ENCODE measurements at places on chromosomes 16 and 17.

GRCh38 chr17:16888413-16889087 lies 83.4 kb downstream of the TNFRSF13B start:
- no peak for DNase-seq

GRCh38 chr17:46139432-46140210 lies 53.6 kb downstream of the KANSL1 start:
- no peak for DNase-seq

DNA sequence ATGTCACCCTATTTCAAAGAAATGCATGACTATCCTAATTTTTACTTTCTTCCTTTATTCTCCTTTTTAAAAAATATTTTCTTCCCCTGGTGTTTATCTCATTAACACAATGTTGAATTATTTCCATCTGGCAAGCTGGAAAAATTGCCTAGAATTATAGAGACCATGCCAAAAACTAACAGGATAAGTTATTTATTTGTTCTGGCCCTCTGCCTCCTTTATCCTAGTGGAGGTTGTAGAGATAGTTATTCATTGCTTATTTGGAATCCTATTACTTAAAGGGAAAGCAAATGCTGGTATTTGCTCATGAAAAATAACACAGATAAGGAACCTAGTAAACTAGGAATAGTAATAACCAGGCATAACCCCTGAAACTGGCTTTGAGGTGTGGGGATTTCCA lies 684.9 kb upstream of the KIF2B start:
- no peak for DNase-seq

- no peak for DNase-seq
Measured at GRCh38 chr17:27354051-27354490, 60.2 kb downstream of the WSB1 start.

DNA sequence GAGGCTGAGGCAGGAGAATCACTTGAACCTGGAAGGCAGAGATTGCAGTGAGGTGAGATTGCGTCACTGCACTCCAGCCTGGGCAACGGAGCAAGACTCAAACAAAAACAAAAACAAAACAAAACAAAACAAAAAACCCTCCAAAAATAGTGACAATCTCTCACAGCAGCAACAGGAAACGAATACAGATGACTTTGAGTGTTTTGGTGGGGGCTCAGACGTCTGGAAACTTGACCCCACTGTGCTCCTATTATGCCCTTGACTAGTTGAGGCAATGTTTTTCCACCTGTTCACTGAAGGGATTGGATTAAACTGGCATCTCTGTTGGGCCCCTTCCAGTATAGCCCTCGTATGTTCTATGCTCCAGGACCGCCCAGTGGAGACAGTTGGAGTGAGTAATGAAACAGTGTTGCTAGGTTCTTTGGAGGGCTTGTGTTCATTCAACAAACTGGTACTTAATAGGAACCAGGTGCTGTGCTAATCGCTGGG lies 167.0 kb downstream of the UTP18 start:
- DNase-seq: no peak

- DNase-seq: no peak
Measured at GRCh38 chr17:73013816-73014663, 78.4 kb downstream of the SLC39A11 start.

DNA sequence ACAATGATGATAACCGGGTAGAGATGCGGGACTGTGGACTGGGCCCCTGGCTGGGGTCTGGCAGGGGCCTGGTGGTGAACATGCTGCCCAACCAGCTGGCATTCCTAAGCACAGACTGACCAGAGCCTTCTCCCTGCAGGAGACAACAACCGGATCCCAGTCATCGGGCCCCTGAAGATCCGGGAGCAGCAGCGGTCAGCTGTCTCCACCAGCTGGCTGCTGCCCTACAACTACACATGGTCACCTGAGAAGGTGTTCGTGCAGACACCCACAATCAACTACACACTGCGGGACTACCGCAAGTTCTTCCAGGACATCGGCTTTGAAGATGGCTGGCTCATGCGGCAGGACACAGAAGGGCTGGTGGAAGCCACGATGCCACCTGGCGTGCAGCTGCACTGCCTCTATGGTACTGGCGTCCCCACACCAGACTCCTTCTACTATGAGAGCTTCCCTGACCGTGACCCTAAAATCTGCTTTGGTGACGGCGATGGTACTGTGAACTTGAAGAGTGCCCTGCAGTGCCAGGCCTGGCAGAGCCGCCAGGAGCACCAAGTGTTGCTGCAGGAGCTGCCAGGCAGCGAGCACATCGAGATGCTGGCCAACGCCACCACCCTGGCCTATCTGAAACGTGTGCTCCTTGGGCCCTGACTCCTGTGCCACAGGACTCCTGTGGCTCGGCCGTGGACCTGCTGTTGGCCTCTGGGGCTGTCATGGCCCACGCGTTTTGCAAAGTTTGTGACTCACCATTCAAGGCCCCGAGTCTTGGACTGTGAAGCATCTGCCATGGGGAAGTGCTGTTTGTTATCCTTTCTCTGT lies 5.1 kb upstream of the SLC7A6 start:
- DNase-seq: no peak

DNA sequence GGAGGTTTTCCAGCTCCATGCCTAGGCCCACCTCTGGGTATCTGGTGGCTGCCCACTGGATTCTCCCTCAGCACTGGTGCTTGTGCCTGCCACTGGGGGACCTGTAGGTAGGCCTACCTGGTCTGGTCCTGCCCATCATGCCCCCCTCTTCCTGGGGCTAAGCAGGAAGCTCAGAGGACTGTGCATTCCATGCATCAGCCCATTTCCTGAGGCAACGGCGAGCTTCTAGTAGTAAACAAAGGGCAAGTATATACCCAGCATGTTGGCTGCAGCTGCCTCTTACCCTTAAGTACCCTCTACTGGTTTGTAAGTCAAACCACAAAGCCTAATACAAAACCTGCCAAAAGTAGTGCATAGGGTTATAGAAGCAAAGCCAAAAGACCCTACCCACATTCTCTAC lies 37.5 kb downstream of the SDR42E1 start:
- DNase-seq: no peak

DNA sequence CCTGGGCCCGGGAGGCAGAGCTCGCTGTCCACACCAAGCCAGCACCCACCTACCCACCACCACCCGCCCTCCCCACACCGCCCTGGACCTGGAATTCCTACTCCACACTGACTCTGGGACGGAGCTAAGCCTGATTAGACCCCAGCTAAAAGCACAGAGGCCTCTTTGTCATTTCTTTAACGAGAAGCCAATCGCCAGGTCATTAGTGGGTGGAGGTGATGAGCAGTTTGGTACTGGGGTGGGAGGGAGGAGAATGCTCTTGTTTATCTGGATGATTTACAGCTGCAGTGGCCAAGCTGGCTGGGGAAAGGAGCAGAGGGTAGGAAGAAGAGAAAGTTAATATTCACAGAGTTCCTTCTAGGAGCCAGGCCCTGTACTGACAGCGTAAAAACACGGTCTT lies 6.0 kb upstream of the BHLHA9 start:
- DNase-seq: no peak

- DNase-seq: no peak
Measured at GRCh38 chr17:48102798-48103715, 1.8 kb upstream of the CBX1 start.

GRCh38 chr16:82990155-82990554 lies 363.4 kb downstream of the CDH13 start:
- no peak for DNase-seq

GRCh38 chr16:72917051-72917450 lies 130.9 kb downstream of the ZFHX3 start:
- DNase-seq: no peak

DNA sequence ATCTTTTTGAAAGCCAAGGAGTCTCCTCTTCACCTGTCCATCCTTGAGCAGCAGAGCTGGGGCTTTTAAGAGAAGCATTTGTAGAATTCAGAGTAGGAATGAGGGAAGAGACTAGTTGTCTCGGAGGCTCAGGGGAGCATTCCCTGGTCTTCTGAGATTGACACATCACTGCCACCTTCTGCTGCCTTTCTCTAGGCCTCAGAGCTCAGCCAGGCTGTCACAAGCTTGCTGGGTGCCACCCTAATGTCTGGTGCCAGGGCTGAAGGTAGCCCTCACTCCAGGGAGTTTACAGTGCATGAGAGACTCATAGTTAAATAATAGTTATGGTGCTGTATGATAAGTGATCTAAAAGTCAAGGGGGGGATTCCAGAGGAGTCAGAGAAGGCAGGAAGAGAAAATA lies 39.7 kb downstream of the B9D1 start:
- DNase-seq: no peak

- no peak for DNase-seq
Measured at GRCh38 chr16:73365016-73365551, 317.2 kb upstream of the ZFHX3 start.

- DNase-seq: no peak
Measured at GRCh38 chr17:32315171-32315570, 26.8 kb downstream of the C17orf75 start.

- DNase-seq: no peak
Measured at GRCh38 chr16:104928-105327, 26.9 kb downstream of the MPG start.

- DNase-seq: peak; percentile 34
Measured at GRCh38 chr16:67326472-67327309, at the start of the genes KCTD19 and LRRC36. Gene KCTD19 (minus strand): TSS chr16:67326741. CDS start chr16:67326707, 34 bp downstream. Gene LRRC36 (plus strand): TSS chr16:67326815. CDS start chr16:67326863, 48 bp downstream.

- no peak for DNase-seq
Measured at GRCh38 chr17:75738218-75738802, 17.1 kb downstream of the ITGB4 start.

GRCh38 chr16:2478279-2478678 lies 3.4 kb downstream of the TBC1D24 start:
- no peak for DNase-seq

DNA sequence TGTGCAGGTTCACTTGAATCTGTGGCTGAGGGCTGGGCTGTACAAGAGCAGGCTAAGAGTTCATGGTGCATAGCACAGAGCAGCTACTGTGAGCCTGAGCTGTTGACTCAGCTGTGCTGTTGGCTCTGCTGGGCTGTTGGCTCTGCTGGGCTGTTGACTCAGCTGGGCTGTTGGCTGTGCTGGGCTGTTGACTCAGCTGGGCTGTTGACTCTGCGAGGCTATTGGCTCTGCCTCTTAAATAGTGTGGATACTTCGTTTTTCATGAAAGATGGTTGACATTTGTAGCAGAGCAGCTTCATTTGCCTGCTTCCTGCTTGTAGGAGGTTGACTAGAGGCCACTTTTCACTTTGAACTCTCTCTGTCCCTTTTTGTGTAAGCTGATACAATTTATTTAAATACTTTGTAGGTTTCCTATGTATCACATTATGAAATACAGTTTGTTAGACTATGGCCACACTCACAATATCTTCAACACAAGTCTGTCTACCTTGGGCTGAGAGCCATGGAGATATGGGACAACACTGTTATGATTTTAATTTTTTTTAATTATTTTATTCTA lies 40.3 kb upstream of the CCNF start:
- no peak for DNase-seq

DNA sequence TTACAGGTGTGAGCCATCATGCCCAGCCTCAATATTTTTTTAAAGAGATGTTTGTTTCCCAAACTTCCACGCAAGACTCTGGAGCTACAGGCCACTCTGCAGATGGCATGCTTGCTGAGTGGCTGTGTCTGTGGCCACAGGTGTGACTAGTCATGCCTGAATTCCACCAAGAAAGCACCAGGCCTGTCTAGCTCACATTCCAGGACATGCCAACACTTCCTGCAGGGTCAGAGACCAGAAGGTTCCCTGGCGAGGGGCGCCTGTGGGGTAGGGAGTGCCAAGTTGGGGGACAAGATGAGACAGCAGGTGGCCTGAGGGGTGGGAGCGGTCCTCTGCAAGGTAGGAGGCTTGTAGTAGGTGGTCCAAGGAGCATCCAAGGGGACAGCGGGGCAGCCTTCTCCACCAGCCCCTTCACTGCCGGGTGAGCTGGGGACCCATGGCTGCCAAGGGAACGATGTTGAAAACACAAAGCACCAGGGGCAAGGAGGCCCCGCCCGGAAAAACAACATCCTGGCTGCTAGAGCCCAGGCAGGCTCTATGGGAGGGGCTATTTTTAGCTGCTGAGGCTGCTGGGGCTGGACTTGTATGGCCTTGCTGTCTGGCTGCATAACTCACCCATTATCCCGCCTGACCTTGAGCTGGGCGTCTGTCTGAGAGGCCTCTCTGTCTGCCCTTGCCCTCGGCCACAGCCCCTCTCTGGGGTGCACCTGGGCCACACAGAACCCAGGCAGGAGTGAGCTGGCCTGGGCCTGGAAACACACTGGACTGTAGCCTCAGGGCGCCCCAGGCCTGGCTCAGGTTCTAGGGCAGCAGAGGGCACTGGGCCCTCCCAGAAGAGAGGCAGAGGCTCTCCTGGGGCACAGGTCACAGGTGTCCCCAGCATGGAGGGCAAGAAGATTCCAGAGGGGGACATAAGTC lies 5.7 kb downstream of the TRIM47 start:
- DNase-seq: no peak

- no peak for DNase-seq
Measured at GRCh38 chr16:70740914-70741782, 55.3 kb upstream of the MTSS2 start.

DNA sequence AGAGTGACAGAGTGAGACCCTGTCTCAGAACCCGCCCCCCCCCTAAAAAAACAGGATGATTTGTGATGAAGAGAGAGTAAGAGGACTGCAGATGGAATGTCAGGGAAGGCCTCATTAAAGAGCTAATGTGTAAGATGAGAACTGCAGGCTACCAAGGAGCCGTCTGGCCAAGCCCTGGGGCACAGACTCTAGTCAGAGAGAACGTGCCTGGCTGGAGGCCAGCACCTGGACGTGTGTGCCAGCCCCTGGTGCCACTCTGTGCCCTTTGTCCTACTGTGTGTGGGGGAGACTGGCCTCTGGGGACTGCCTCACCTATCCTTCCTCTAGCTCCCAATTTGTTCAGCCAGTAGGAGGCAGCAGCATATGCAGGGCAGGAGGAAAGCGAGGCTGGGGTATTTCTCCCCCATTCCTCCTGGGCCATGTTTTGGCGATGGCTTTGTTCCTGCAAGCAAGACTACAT lies 37.1 kb downstream of the KNOP1 start:
- no peak for DNase-seq
